ENCODE measurements at places on chromosomes 3 and 15. TPM values are rescaled to one million over a fixed set of nuclear protein-coding genes. Genes with fewer than 3 reads are reported as not detected.

The ZBED2 gene
- total RNA-seq, result 2.3 TPM

The MCF2L2 gene
- total RNA-seq, result 2.1 TPM

The ST3GAL6 gene
- total RNA-seq, result not detected

The TMIE gene
- 2.7 TPM for total RNA-seq

The EID1 gene
- 77.8 TPM for total RNA-seq

The EFCC1 gene
- total RNA-seq, result 0.10 TPM

The CCDC39 gene
- total RNA-seq, result not detected

The HRG gene
- total RNA-seq, result not detected

The FGF7 gene
- total RNA-seq, result not detected

All from activated naive CD4-positive, alpha-beta T cell treated with anti-CD3 and anti-CD28 coated beads, Interleukin-2, amount 10 ng/mL, durations not matched to agents 5 hours and 36 hours (primary cell).